Activated B cell treated with CpG ODN at 0.5 μM for 24 hours (primary cell): ENCODE measurements at places on chromosomes 1 and 21.
A peak's percentile ranks its signal among the peaks of the same experiment; 100 is the strongest.

GRCh38 chr1:30609999-30610345 is 113.4 kb downstream of the MATN1 start:
- no peak overlapping the region for H3K4me3 ChIP-seq
- peaks cover 26% of the 10 kb centered on the region for H3K27me3 ChIP-seq
- DNase-seq, result no peak
- no peaks in the 10 kb centered on the region for H3K36me3 ChIP-seq

DNA sequence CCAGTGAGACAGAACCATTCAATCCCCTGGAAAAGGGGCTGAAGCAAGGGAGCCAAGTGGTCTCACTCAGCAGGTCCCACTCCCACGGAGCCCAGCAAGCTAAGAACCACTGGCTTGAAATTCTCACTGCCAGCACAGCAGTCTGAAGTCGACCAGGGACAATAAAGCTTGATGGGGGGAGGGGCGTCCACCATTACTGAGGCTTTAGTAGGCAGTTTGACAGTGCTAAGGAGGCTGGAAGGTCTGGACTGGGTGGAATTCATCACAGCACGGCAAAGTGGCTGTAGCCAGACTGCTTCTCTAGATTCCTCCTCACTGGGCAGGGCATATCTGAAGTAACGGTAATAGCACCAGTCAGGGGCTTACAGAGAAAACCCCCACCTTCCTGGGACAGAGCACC is 105.4 kb upstream of the GORAB start:
- H3K36me3 ChIP-seq, result no peaks in the 10 kb centered on the region
- H3K4me3 ChIP-seq, result no peak overlapping the region
- H3K4me1 ChIP-seq, result no peaks in the 10 kb centered on the region
- peaks cover 10% of the 10 kb centered on the region for H3K27me3 ChIP-seq
- no peak for DNase-seq

GRCh38 chr1:182092336-182092735 is 30.8 kb upstream of the ZNF648 start:
- no peak for DNase-seq

DNA sequence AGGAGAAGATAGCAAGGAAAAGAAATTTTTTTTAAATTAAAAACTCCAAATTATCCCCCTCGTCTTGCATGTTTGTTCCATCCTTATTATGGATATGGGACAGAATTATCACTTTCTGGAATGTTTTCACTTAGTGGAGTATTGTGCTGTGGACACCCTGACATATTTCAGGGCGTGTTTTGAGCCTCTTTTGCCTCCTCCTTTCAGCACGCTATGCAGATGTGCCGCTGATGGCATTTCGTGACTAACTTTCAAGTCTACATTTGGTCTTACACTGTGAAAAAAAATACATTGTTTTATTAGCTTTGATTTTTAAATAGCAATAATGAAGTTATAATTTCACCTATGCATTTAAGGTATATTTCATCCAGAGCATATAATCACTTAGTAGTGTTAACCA is 738.7 kb downstream of the LTN1 start:
- H3K4me3 ChIP-seq, result no peak overlapping the region
- H3K36me3 ChIP-seq, result no peaks in the 10 kb centered on the region
- H3K27me3 ChIP-seq, result no peaks in the 10 kb centered on the region
- no peaks in the 10 kb centered on the region for H3K4me1 ChIP-seq

GRCh38 chr1:162703708-162704107 is 71.4 kb downstream of the DDR2 start:
- H3K27ac ChIP-seq, result no peak overlapping the region
- DNase-seq, result no peak
- H3K36me3 ChIP-seq, result no peaks in the 10 kb centered on the region
- no peaks in the 10 kb centered on the region for H3K27me3 ChIP-seq
- H3K4me1 ChIP-seq, result no peaks in the 10 kb centered on the region

GRCh38 chr1:28108001-28108400 is 19.6 kb upstream of the EYA3 start:
- H3K4me1 ChIP-seq, result peaks cover 16% of the 10 kb centered on the region
- DNase-seq, result no peak
- no peak overlapping the region for H3K27ac ChIP-seq
- H3K36me3 ChIP-seq, result no peaks in the 10 kb centered on the region
- H3K27me3 ChIP-seq, result no peaks in the 10 kb centered on the region

DNA sequence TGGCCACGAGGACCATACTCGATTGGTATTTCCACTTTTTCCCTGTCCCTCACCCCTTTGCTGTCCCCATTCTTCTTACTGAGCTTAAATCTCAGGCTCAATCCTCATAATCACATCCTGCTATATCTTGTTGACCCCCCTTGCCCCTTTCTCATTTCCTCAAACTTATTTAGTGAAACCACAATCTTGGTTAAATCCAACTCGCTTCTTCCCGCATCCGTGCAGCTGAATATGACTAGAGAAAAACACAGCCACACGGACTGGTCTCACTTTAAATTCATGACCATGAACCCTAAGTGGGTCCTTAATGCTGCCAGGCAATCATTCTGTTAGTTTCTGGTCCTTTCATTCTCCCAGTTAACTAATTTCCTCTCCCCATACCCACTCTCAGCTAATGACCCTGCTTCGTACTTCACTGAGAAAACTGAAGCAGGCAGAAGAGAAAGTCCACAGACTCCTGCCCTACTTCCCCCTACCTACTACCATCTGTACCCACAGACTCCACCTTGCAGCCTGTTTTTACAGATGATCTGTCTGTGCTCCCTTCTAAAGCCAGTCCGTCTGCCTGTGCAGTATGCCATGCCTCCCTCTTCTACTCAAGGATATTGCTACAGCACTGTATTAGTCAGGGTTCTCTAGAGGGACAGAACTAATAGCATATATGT is 96.8 kb upstream of the LMO4 start:
- H3K4me3 ChIP-seq, result no peak overlapping the region
- no peak for DNase-seq
- H3K27me3 ChIP-seq, result peaks cover 11% of the 10 kb centered on the region
- H3K36me3 ChIP-seq, result no peaks in the 10 kb centered on the region

DNA sequence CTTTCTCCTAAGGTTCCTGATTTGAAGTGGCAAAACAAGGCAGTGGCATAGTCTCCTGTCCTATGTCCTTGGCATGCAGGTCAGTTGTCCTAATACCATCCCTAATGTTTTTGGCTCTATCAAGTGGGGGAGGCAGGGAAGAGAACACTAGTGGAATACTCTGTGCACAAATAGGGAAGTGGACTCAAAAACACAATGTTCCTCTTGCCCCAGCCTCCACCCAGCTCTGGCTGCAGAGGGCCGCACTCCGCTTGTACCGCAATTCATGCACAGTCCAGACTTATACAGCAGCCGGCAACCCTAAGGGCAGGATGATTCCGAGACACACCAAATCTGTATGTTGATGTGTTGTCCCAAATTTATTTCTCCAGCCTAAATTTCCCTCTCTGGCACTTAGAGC is 14.5 kb downstream of the PLEKHO1 start:
- H3K4me1 ChIP-seq, result peaks cover 82% of the 10 kb centered on the region
- peaks cover 10% of the 10 kb centered on the region for H3K36me3 ChIP-seq
- DNase-seq, result no peak
- peak overlapping the region; percentile 98 for H3K27ac ChIP-seq
- no peaks in the 10 kb centered on the region for H3K27me3 ChIP-seq
- peak overlapping the region; percentile 24 for H3K4me3 ChIP-seq
